ENCODE measurements at places on chromosomes 1 and 21.
A peak's percentile ranks its signal among the peaks of the same experiment; 100 is the strongest.

GRCh38 chr1:94401206-94401605 lies 17.0 kb upstream of the ABCD3 start:
- no peak for DNase-seq

GRCh38 chr1:204405988-204406387 lies 5.6 kb downstream of the PPP1R15B start:
- no peak for DNase-seq

- DNase-seq, result no peak
Measured at GRCh38 chr1:10536133-10536770, 61.5 kb downstream of the PEX14 start.

DNA sequence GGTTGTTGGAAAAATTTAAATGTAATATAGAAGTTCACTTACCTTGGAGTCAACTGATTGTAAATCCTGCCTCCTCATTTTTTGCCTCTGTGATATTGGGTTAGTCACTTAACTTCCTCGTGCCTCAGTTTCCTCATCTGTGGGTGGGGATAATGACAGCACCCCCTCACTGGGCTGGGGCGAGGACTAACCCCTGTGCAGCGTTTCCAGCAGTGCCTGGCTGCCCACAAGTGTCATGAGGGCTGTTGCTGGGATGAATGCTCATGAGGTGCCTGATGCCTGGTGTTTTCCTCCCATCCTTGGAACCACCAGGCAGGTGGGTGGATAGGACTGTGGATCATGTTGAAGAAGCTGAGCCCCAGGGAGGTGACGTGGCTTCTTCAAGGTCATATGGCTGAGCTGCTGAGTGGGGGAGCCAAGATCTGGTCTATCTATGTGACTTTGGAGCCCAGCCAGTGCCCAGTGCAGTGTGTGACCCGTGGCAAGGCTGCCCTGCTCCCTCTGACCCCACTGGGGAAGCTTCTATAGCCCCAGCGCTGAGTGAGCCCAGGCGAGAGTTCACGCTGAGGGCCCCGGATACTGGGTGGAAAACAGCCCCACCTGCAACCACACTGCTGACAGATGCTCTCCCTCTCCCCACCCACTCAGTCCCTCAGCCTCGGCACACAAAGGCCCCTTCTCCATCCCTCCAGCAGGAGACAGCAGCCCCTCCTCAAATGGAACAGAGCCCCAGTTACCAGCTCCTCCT lies 446.0 kb downstream of the PTPRU start:
- DNase-seq, result no peak

DNA sequence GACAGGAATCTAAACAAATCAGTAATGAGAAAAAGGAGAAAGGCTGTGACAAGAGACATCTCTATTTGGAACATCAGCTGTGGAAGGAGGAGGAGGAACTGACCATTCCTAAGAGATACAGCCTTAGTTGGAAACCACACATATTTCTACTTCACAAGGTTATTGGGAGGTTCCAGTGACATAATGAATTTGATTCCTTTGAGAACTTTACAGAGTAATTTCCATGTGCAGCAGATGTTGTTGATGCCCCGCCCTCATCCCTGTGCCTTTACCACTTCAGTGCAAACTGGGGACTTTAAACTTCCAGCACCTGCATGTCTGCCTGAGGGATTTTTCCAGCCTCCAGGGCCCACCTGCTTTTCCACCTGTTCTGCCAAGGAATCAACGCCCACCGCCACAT lies 9.3 kb upstream of the ST6GALNAC5 start:
- DNase-seq, result no peak

DNA sequence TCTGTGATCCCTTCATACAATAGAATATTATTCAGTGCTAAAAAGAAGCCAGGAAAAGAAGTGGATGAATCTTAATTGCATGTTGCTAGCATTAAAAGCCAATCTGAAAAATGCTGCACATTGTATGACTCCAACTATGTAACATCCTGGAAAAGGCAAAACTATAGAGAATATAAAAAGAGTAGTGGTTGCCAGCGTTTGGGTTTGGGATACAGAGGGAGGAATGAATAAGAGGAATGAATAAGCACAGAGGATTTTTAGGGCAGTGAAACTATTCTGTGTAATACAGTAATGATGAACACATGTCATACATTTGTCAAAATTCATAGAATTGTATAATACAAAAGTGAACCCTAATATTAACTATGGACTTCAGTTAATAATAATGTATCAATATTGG lies 42.5 kb downstream of the GPR88 start:
- no peak for DNase-seq

GRCh38 chr1:1420654-1421141 lies 378 bp downstream of the ANKRD65 start:
- no peak for DNase-seq

DNA sequence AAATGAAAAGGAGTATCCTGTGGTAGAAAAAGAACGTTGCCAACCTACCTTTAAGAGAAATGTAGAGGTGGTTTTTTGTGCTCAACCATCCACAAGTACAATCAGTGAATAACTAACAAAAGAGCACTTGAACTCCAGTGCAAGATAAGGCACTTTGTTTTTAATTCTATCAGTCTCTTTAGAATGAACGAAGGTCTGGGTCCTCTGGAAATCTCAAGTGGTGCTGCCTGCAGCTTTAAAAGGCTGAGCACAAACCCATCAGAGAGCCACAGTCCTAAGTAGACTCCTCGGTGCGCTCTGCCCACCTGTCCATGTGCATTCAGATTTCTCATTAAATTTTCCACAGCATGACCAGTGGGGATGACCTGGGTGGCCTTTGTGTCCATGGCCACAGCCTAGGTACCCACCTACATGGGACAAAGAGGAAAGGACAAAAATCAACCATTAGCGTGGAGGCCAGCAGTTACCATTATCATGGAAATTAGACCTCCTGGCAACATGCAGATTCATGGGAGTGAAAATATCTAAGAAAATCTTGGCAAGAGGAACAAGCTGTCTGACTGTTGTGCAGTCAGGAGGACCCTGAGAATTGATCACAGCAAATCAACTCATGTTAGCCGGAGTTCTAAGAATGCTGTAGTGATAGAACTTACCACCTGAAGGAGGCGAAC lies 9.4 kb downstream of the TRIM45 start:
- DNase-seq, result no peak

GRCh38 chr21:33157303-33157702 lies 72.4 kb upstream of the IFNAR2 start:
- DNase-seq, result no peak

DNA sequence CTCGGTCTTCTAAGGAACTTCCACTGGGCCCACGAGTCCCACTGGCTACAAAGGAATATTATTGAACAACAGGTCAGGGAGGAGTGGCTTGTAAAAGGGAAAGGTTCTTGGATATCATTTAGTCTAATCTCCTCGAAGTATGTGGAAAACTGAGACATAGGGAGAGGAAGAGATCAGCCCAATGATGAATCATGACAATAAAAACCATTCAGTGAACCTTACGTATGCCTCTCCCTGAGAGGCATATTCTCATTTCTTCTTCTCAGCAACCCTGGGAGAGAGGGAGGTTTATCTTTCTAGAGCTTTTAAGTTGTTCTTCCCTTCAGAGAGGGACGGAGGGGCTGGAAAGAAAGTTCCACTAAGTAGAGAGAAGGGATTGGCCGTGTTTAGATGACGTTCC lies 5.3 kb upstream of the MOB3C start:
- DNase-seq, result no peak

GRCh38 chr1:246778663-246779062 lies 54.5 kb downstream of the SCCPDH start:
- no peak for DNase-seq

DNA sequence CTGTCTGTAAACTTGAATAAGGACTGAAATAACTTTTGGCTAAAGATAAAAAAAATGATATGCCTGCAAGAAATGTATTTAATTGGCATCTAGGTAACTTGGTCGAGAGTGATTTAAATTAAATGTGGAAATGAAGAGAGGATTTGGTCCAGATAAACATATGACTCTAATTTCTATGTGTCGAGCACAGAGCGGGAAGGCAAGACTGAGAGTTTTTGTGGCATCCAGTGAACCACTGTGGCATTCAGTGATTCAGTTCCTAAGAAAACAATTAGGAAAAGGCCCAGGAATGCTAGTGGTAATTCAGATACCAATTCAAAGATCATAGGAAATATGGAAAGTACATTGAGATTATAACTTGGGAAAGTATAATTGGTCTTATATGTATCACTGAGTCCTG lies 39.6 kb downstream of the PDE4B start:
- DNase-seq, result peak; percentile 35
